ENCODE measurements at places on chromosomes 1 and 21.
A peak's percentile ranks its signal among the peaks of the same experiment; 100 is the strongest.

DNA sequence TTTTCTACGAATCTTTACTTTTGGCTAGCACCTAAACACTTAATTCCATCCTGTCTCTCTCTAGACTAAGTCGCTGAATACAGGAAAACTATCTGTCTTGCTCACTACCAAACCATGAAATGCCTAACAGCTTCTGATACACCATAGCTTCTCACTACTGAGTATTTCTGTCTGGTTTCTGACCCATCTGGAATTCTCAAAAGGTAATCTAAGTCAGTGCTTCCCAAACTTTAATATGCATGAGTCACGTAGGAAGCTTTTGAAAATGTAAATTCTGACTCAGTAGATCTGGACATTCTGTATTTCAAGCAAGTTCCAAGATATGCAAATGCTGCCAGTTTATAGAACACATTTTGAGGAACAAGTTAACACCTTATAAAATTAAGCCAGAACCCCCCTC, 9.2 kb upstream of the OVGP1 start:
- DNase-seq = no peak

DNA sequence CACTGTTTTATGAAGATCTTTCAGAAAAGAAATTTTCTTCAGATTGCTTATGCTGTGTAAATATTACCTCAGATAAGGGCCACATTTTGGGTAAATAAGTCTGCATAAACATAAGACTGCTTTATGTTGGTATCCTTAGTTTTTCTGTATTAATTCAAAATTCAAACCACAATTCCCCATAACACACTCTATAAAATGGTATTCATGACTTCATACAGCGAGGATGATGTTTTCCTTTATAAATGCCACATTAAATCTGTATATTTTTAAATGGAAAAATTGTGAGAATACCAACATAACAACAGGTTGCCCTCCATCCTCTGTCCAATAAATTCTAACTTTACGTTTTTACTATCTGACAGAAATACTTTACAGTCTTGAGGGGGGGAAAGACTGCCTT, 248.7 kb upstream of the CXADR start:
- DNase-seq = no peak

DNA sequence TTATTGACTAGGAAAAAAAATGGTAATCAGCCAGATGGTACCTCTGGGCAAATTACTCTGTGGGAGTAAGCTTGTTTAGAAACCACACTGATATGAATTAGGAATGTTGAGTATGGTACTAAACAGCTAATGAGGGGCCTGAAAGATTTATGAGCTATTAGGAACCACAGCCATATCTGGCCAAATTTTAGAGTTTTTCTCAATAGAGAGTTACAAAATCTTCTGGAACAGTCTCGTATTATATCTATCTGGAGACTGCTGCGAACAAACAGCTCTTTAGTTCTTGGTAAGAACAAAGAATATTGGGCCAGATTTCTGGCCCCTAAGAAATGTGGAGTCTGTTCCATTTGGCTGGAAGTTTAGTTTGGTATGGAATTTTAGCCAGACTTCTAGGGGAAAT, 4.9 kb upstream of the PODN start:
- no peak for DNase-seq

GRCh38 chr1:94817712-94818111, 2.4 kb upstream of the SLC44A3 start:
- DNase-seq = no peak

DNA sequence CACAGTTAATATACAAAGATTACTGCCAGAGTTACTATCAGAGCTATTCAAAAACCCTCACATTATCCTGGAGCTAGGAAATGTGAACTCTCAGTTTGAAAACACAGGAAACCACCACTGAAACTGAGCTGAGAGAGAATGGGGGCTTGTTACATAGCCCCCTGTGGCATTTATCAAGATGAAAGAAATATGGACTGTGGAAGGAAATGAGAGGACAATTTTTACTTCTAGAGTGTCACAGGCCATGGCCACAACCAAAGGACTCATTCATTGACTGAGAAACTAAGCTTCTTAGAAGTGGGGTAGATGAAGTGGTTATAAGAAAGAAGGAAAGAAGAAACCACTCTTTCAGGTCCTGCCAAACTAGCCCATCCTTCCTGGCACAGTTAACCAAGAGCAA, 25.3 kb downstream of the DSTYK start:
- DNase-seq = no peak

DNA sequence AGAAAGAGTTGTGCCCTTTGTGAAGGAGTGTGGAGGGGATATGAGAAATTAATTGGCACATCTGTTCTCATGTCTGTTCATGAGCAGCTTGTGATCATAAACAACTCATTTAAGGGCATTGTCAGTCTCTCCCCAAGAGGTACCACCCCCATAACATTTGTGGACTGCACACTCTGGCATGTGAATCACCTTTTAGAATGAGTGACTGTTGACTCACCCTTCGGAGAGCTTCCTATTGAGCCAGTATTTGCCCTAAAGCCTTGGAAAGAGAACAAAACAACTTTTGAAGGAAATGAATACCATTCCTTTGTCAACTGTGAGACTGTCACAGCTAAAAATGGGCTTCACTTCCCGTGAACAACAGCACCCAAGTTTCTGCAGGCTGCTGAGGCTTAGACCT, 27.5 kb upstream of the MYSM1 start:
- DNase-seq = no peak

- no peak for DNase-seq
Observed at GRCh38 chr1:58779801-58780382, 4.0 kb downstream of the JUN start.

- no peak for DNase-seq
Observed at GRCh38 chr21:34793471-34793870, 124.7 kb downstream of the CLIC6 start.

DNA sequence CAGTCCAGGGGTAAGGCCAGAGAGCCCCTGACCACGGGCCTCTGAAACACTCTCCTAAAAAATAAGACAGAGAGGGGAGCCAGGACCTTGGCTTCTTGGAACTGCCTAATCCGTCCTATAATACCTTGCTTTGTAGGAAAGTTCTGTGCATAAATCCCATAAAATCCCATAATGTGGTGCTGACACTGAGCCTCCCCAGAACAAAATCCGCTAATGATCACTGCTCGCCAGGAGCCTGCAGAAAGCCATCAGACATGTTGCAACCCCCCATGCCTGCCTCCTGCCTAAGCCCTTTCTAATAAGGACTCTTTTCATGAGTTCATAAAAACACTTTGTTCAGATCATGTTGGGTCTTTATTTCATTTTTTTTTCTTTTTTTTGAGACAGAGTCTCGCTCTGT, 9.3 kb upstream of the DHRS3 start:
- DNase-seq = no peak

- no peak for DNase-seq
Observed at GRCh38 chr1:67889953-67890567, 56.8 kb upstream of the GNG12 start.

GRCh38 chr1:89781494-89782126, 39.2 kb upstream of the LRRC8D start:
- DNase-seq = peak; percentile 69

DNA sequence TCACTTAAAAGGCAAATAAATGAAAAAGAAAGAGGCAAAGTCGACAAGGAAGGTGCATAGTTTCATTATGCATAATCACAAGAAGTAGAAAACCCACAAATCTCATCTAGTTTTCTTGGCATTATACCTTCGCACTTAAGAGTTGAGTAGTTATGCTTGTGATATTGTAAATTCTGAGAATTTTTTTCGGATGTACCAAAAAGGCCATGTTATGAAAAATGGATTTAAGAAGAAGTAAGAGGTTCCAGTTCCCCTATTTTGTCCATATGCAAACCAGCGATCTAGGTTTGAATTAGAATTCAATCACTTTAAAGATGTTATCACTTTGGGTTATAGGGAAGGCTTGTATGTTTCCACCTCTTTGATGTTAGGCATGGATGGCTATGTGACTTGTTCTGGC, 7.9 kb upstream of the ERICH3 start:
- DNase-seq = no peak

- DNase-seq = no peak
Observed at GRCh38 chr1:147334292-147334691, 91.8 kb downstream of the CHD1L start.

GRCh38 chr1:159056069-159056698, 20.4 kb downstream of the AIM2 start:
- DNase-seq = no peak

- no peak for DNase-seq
Observed at GRCh38 chr1:246690100-246690499, 34.1 kb upstream of the SCCPDH start.

DNA sequence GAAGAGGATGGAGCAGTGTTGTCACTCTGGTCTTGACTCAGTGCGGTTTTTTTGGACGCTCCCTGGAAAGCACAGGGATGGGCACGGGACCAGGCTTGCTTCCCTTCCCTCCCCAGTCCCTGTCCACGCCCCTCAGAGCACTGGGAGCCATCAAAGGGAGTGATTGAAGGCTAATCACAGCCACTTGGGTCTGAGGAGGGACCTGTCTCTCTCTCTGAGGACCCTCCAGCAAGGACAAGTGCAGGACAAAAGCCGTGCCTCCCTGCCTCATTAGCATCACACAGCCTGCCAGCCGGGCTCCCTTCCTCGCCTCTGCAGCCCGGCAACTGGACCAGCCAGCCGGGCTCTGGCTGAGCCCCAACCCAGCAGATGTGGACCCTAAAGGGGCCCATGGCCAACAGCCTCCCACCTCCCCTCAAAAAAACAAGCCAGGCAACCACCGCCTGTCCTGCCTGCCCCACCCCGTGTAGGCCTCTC, 18.6 kb upstream of the PDZK1IP1 start:
- no peak for DNase-seq

GRCh38 chr21:42725416-42725930, 72.1 kb downstream of the PDE9A start:
- no peak for DNase-seq

- no peak for DNase-seq
Observed at GRCh38 chr1:234135501-234135900, 231.0 kb downstream of the SLC35F3 start.

DNA sequence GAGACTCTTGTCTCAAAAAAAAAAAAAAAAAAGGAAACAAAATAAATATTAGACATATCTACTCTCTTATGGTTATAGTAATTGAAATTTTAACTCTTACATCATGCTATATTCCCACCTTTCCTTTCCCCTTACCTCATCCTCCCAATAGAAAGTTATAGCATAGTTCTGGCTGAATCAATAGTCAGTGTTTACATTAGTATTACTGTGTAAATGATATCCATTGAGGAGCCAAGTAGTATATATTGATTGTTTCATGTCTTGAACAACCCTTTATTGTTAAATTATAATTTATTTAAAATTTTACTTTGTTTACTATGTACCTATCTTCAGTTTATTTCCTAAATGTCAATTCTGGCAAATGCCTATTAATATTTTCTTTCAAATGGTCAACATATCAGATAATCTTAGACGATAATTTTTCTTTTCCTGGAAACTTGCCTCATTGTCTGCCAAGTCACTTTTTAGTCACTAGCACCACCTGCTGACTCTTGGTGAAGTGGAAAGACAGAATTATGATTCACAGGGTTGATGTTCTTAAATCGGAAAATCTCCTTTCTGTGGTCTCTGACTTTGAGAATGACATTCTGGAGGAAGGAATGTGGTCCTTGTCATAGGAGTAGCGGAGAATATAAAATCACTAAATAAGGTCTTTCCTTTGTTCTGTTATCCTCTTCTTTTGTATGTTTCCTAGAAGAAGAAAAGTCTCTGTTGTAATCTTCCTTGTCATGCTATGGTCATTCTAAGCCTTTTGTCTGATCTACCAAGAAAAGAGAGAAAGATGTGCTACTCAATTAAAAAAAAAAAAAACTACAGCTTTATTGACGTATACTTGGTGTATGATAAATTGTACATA, 8.6 kb downstream of the HJV start:
- no peak for DNase-seq

- peak; percentile 44 for DNase-seq
Observed at GRCh38 chr1:162023547-162024501, at the start of gene OLFML2B. TSS of gene OLFML2B (minus strand) at chr1:162023869. CDS start at chr1:162023430, 439 bp downstream.

- peak; percentile 12 for DNase-seq
Observed at GRCh38 chr1:99766378-99766800, at the start of gene FRRS1. TSS of gene FRRS1 (minus strand) at chr1:99766635. CDS start at chr1:99748768, 17,867 bp downstream.

- DNase-seq = no peak
Observed at GRCh38 chr1:71068325-71069240, 12.3 kb downstream of the ZRANB2 start.

GRCh38 chr1:45035631-45036301, 23.7 kb downstream of the UROD start:
- DNase-seq = no peak

DNA sequence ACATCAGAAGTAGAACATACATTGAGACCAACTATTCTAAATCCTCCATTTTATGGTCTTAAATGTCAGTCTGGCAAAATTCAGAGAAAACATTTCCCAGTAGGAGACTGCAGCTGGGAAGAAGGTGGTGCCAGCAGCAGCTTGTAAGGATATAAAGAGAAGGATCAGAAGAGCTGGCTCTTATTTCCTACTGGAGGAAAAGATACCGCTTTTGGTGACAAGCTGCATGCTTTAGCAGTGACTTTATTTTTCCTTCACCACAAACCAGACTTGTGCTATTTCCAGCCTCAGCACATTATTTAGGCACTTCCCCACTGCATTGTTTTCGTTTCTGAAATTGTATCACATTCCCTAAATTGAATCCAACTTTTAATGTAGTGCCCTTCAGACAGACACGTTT, 28.4 kb downstream of the RNF11 start:
- no peak for DNase-seq

DNA sequence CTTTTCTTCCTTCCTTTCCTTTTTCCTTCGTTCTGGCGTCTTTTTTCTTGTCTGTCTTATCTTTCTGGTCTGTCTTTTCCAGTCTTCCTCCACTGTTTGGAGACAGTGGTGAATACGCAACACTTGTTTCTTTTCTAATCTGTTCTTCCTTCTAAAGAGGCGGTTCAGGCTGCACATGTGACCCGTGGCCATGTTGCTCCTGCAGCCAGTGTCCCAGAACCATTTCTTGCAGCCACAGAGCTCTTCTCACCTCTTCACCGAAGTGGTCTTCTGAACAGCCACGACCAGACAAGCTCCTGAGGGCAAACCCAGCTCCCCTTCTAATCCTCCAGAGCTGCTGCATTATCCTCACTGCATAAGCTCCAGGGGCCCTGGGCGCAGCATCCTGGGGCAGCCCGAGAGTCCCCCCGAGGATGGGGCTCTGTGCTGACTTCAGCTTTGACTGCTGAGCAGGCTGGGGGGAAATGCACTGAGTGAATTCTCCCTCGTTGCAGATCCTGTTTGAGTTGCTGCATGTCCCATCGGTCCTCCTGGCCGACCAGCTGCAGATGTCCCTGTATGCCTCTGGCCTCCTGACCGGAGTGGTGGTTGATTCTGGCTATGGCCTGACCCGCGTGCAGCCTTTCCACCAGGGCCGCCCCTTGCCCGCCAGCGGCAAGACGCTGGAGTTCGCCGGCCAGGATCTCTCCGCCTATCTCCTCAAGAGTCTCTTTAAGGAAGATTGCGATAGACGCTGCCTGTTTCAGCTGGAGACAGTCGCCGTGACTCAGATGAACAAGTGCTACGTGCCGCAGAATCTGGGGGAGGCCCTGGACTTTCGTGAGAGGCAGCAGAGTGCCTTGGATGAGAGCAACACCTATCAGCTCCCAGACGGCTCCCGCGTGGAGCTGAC, 70.4 kb downstream of the ACTL8 start:
- DNase-seq = no peak

Data from stimulated activated CD4-positive, alpha-beta T cell treated with anti-CD3 and anti-CD28 coated beads, Interleukin-2, amount 100 ng/mL, for 48 hours (primary cell).